ENCODE measurements at places on chromosomes 16 and 17.
A peak's percentile ranks its signal among the peaks of the same experiment; 100 is the strongest.

- no peak for DNase-seq
These were observed 1.5 kb upstream of the ALDH3A2 start for GRCh38 chr17:19646788-19647696.

GRCh38 chr16:67897231-67897630 is 4.2 kb downstream of the PSKH1 start:
- DNase-seq: no peak

DNA sequence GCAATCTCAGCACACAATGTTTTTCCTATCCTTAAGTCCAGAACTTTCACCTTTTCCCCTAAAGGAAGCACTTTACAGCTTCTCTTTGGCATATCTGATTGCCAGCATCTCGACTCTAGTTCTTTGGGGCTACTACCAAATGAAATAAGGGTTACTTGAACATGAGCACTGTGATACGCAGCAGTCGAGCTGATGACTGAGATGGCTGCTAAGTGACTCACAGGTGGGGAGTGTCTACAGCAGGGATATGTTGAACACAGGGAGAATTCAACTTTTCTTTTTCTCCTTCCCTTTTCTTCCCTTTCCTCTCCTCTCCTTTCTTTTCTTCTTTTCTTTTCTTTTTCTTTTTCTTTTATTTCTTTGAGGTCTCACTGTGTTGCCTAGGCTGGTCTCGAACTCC is 334.8 kb downstream of the MAF start:
- no peak for DNase-seq

- no peak for DNase-seq
These were observed 32.9 kb downstream of the DEF8 start for GRCh38 chr16:89981414-89981813.

GRCh38 chr16:80852261-80852872 is 48.0 kb upstream of the CDYL2 start:
- DNase-seq: peak; percentile 22

DNA sequence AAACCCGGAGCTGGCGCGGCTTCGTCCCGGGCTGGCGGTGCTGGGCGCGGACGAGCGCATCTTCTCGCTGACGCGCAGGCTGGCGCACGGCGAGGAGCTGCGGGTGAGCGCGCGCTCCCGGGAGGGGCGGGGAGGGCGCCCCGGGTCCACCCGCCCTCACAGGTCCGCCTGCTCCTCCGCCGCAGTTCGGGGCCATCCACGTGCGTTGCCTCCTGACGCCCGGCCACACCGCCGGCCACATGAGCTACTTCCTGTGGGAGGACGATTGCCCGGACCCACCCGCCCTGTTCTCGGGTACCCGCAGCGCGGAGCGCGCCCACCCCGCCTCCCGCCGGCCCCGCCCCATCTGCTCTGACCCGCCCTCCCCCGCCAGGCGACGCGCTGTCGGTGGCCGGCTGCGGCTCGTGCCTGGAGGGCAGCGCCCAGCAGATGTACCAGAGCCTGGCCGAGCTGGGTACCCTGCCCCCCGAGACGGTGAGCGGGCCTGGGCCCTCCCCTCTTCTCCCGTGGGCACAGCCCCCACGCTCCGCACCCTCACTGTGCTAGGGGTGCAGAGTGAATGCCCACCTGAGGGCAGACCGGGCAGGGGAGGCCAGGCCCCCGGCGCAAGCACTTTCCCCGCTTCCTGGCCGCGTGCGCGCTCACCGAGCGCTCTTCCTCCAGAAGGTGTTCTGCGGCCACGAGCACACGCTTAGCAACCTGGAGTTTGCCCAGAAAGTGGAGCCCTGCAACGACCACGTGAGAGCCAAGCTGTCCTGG is 1.4 kb downstream of the HAGHL start:
- DNase-seq: no peak

GRCh38 chr17:28057731-28058246 is 15.3 kb downstream of the NLK start:
- no peak for DNase-seq

GRCh38 chr16:1002399-1003166 is 21.0 kb downstream of the SOX8 start:
- DNase-seq: no peak

- no peak for DNase-seq
These were observed at the start of gene CRAMP1 for GRCh38 chr16:1612320-1613111. CRAMP1 (plus strand) TSS chr16:1612360; CDS start chr16:1614640, 2,280 bp downstream.

- DNase-seq: no peak
These were observed 33.0 kb downstream of the CYB561 start for GRCh38 chr17:63413128-63413527.

DNA sequence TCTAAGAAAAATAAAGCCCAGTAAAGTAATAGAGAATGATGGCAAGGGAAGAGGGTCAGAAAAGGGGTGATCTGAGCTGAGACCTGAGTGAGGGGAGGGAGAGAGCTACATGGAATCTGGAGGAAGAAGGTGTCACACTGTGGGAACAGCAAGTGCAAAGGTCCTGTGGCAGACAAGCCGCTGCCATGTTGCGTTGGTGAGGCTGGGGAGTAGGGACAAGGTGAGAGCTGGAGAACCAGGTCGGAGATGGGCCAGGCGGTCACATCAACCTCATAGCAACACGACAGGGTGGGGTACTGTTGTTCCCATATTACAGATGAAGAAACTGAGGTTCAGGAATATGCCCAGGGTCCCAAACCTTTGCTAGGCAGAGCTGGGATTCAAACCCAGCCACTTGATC is 16.6 kb upstream of the CALB2 start:
- DNase-seq: no peak

GRCh38 chr16:89374393-89374960 is 115.9 kb downstream of the ANKRD11 start:
- DNase-seq: no peak

GRCh38 chr16:24504472-24505345 is 34.7 kb upstream of the RBBP6 start:
- no peak for DNase-seq

- no peak for DNase-seq
These were observed 622.6 kb upstream of the GOT2 start for GRCh38 chr16:59356709-59357108.

- no peak for DNase-seq
These were observed 5.8 kb downstream of the CHTF18 start for GRCh38 chr16:794091-794822.

DNA sequence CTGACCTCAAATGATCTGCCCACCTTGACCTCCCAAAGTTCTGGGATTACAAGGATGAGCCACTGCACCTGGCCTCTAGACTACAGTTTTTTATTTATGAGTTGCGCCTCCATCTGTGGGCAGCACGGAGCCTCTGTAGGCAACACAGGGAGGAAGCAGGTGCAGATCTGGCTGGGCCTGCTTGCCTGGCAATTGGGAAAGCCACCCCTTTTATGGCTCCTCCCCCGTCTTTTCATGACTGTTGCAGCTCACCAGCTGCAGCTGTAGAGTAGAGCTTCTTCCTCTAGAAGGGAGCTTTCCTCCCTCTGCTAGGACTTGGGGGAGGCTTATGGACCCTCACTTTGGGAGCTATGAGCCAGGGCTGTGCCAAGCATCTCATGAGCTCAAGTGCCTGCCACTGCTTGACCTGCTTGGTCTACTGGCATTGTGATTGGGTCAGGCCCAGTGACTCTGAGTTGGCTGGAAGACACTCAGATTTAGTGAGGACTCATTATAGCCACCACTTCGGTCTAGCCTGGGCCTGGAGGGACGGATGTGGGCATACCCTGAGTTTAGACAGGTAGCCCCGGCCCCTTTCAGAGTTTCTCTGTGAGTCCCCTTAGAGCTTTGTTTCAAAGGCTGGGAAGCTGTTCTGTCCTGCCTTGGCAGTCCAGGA is 6.9 kb upstream of the SLC7A6 start:
- DNase-seq: no peak

DNA sequence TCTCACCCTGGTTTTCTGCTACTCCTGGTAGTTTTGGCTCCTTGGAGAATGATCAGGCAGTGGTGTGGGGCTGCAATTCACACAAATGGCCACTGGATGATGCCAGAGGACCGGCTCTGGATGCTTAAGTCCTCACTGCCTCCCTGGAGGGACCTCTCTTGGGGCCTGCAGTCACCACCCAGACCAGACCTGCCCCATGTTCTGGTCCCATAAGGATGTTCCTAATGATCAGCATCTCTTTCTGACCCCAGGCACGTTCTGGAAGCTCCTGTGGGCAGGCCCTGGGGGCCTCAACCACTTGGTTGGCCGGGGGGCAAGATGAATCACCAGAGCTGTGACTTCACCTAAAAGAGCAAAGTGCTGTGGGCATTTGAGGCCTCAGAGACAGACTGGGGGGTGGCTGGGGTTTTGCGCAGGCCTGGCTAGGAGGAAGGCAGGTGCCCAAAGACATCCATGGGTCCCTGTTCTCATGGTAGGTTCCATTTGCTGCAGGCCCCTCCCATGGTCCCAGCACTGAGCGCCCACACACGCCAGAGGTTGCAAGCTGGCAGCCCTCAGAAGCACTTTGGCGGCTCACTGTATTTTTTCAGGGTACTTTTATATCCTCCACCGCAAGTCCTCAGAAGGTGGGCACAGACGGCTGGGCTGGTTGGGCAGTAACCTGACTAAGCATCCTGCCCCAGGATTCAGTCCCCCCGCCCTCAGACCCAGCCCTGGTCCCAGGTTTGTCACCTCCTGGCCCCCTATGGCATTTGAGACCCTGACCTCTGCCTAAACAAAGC is 53.2 kb downstream of the NT5M start:
- peak; percentile 71 for DNase-seq

- no peak for DNase-seq
These were observed 92.9 kb downstream of the RGS9 start for GRCh38 chr17:65230040-65230439.

DNA sequence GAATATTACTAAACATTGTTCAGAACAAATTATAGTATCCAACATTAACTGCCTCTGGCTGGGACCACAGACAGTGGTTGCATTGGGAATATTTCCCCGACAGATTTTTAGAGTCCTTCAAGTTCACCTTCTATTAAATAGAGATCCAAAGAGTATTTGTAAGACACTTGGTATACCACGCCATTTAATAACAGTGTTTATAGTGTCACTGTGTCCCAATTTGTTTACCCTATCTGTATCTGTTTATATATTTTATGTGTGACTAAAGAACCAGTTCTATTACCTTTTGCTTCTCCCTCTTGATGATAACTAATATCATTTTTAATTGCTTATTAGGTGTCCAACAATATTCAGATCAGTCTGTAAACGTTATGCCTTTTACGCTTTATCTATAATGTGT is 191.3 kb upstream of the IRX5 start:
- DNase-seq: no peak

DNA sequence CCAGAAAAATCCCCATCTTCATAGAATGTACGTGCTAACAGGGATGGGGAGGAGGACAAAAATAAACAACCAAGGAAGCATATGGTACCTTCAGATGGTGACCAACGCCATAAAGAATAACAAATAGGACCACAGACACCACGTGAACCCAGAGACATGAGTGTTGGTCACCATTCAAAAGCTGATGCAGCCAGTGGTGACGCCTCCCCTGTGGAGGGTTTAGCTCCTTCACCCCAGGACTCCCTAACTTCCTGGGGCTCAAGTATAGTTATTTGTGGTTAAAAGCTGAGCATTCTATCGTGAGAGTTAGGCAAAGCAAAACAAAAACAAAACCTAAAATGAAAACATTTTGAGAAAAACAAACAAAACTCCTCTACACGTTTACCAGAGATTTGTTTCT is 184.7 kb downstream of the SOX9 start:
- DNase-seq: no peak

- DNase-seq: no peak
These were observed 61.7 kb downstream of the KCNJ2 start for GRCh38 chr17:70230850-70231640.

- no peak for DNase-seq
These were observed 81.2 kb downstream of the USP22 start for GRCh38 chr17:20961586-20961985.

DNA sequence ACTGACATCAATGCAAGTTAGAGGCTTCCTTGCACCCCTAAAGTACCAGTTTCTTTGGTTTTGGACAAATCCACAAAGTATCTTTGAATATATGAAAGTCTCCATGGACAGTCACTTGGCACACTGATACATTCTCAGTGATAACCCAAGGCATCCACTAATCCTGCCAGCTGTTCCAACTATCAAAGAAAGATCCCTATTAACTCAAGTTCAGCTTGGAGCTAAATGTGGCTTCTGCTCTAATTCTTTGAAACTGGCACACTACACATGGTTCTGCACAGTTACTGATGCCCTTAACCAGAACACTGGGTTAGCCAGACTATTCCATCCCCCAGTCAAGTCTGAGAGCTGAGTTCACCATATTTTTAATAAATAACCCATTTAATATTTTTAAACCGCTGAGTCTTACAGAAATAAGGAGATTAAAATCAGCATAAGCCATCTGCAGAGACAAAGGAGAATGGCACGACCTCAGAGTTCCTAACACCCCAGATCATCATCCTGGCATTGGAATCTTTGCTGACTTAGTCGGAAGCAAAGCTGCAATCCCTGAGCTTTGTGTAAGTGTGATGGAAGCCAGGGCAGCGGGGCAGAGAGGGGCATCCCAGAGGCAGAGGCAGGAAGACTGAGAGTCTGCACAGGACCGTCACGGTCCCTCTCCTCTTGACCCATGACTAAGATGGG is 6.3 kb downstream of the CACNG1 start:
- no peak for DNase-seq

GRCh38 chr17:48011405-48012150 is 26.0 kb downstream of the COPZ2 start:
- DNase-seq: no peak

DNA sequence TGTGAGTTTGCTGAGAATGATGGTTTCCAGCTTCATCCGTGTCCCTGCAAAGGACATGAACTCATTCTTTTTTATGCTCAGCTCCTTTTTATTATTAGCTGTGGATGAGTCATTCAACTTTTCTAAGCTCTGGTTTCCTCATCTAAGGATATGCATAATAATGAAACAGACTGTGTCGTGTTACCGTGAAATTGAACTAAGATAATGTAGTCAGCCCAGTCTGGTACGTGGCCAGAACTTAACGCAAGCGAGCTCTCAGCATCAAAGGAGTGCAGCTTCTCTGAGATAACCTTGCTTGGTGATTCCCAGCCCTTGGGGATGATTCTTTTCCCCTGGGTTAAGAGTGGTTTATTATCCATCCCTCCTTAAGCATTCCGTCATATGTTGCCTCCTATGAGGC is 454.3 kb upstream of the EEF2KMT start:
- no peak for DNase-seq

- DNase-seq: no peak
These were observed 1.9 kb upstream of the SALL1 start for GRCh38 chr16:51152691-51153576.

GRCh38 chr17:67198131-67198530 is 46.9 kb downstream of the HELZ start:
- no peak for DNase-seq

DNA sequence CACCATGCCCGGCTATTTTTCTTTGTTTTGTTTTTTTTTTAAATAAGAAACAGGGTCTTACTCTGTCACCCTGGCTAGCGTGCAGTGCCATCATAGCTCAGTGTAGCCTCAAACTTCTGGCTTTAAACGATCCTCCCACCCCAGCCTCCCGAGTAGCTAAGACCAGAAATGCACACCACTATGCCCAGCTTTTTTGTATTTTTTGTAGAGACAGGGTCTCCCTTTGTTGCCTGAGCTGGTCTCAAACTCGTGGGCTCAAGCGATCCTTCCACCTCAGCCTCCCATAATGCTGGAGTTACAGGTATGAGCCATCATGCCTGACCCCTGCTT is 59.7 kb downstream of the WWP2 start:
- no peak for DNase-seq

- no peak for DNase-seq
These were observed 10.9 kb upstream of the KRT24 start for GRCh38 chr17:40714473-40714872.

Measured in iPS DF 6.9 (cell line).